ENCODE measurements at places on chromosomes 1 and 21. TPM values are rescaled to one million over a fixed set of nuclear protein-coding genes. Genes with fewer than 3 reads are reported as not detected.

The WNT3A gene
- not detected for total RNA-seq

The ITGB2 gene
- 210 TPM for total RNA-seq

The SUMO3 gene
- 55.5 TPM for total RNA-seq

The EPRS1 gene
- 32.8 TPM for total RNA-seq

The IRF6 gene
- total RNA-seq, result 0.44 TPM

The NEK2 gene
- total RNA-seq, result not detected
